Cardiac septum (tissue), 1 donor: ENCODE measurements at places on chromosomes 11 and 22.

DNA sequence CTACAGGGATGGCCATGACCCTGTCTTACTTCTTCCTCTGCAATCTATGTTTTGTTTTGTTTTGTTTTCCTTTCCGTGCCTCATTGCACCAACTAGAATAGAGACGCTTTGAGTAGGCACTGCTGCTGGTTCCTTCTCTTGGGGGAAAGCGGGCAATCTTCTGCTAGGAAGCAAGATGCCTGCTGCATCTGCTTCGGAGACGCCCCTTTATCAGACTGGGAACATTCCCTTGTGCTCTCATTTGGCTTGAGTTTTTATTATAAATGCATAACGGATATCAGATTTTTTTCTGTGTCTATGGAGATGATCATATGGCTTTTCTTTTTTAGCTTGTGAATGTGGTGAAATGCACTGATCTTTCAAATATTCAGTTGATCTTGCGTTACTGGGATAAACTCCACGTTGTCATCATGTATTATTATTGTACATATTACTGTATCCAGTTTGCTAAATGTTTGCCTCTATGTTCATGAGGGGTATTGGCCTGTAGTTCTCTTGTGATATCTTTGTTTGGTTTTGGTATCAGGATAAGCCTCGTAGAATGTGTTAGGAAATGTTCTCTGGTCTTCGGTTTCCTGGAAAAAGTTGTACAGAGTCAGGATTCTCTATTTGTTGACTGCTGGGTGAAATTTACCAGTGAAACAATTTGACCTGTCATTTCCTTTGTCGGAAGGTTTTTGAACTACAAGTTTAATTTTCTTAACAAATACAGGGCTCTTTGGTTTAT lies 23.4 kb upstream of the KRTAP5-6 start:
- no peak for DNase-seq

GRCh38 chr22:50317178-50317577 lies 9.6 kb downstream of the DENND6B start:
- no peak for DNase-seq

DNA sequence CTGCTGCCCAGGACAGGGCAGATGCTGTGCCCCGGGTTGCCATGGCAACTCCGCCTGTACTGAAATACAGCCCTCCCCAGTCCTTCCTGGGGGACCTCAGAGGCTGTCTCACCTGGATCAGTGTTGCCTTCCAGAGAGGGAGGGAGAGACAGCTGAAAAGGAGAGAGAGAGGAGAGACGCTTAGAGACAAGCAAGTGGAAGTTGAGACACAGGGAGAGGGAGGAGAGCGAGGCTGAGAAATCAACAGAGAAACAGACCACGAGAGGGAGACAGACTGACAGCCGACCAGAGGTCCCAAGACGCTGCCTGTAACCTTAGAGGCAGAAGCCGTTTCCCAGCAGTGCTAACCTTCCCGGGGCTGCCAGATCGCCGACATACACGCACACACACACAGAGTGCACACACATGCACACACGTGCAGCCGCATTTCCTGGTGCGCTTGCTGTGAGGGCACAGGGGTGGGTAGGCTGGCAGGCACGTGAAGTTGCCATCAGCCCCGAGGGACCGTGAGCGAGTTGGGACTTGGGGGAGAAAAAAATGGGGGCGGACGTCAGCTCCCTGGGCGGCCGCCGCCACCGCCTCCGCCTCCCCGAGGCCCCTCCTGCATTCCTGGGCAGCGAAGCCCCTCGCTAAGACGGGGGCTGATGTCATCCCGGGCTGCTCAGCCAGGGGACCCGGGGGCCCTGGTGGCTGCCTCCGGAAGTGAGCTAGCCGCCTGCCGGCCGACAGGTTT lies 88.6 kb upstream of the CRYBB3 start:
- no peak for DNase-seq

DNA sequence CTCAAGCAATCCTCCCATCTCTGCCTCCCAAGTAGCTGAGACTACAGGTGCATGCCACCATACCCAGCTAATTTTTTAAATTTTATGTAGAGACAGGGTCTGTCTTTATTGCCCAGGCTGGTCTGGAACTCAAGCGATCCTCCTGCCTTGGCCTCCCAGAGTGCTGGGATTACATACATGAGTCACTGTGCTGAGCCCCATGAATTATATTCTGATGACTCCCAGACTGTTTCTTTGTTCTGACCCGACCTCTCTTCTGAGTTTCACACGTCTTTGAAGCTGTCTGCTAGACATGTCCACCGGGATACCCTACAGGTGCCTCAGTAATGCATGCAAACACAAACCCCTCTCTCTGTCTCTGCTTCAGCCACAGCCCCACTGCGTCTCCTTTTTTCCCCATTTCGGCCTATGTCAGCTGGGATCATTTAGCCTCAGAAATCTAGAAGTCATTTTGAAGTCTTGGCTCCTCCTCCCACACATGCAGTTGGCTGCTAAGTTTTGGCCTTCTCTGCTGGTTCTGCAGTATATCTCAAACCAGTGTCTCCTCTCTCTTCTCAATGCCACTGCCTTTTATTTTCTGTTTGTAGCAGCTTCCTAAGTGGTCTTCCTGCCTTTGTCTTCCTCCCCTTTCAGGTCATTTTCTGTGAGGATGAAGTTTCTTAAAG lies 4.8 kb downstream of the VPS26B start:
- no peak for DNase-seq

- no peak for DNase-seq
Observed at GRCh38 chr22:37109242-37109917, at the start of gene TMPRSS6. TMPRSS6 (minus strand) TSS chr22:37109713; CDS start chr22:37103417, 6,296 bp downstream.

GRCh38 chr11:111718859-111719258 lies 47.3 kb downstream of the PPP2R1B start:
- no peak for DNase-seq

- DNase-seq, result no peak
Observed at GRCh38 chr11:91776655-91777054, 448.0 kb upstream of the FAT3 start.

- no peak for DNase-seq
Observed at GRCh38 chr22:48718818-48719500, 1108.7 kb downstream of the BRD1 start.

- no peak for DNase-seq
Observed at GRCh38 chr11:57069942-57070341, 81.2 kb downstream of the OR5AK2 start.

- DNase-seq, result no peak
Observed at GRCh38 chr11:128219731-128220120, 367.6 kb downstream of the ETS1 start.

GRCh38 chr22:46547179-46547882 lies 9.9 kb upstream of the CELSR1 start:
- DNase-seq, result no peak

- DNase-seq, result no peak
Observed at GRCh38 chr11:118092907-118093571, 6.3 kb upstream of the SMIM35 start.

DNA sequence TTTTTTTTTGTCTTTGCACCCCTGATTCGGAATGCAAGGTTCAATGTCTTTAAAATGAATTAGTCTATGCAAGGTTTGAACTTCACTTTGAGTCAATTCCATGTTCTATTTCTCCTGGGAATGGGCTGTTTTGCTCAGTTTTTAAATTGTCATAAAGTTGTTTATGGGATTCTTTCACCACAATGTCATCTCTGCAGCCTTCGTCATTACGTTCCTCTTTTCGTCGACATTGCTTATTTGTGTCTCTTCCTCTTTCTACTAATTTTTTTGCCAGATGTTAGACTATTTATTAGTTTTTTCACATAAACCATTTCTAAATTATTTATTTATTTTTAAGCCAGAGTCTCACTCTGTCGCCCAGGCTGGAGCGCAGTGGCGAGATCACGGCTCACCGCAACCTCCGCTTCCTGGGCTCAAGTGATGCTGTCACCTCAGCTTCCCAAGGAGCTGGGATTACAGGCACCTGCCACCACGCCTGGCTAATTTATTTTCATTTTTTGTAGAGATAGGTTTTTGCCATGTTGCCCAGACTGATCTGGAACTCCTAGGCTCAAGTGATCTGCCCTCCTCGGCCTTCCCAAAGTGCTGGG lies 7.1 kb upstream of the TNNT3 start:
- no peak for DNase-seq

GRCh38 chr11:46879056-46879585 lies 33.0 kb upstream of the CKAP5 start:
- no peak for DNase-seq

DNA sequence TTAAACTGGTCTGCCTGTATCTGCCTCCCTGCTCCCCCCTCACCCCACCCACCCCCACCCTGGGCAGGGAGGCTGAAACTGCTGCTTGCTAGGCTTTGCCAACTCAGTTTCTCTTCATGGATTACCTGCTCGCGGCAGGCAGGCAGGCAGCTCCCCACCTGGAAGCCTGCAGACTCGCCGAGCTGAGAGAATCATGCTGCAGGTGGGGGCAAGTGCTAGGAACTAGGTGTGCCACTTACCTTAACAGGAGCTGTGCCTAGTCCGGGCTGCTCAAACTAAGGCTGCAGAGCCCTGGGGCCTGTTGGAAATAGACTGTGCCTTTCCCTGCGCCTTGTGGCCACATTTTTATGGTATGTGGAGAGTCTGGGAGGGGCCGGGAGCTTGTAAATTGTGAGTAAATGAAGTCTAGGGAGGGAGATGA lies 30.3 kb downstream of the MARK2 start:
- DNase-seq, result no peak

DNA sequence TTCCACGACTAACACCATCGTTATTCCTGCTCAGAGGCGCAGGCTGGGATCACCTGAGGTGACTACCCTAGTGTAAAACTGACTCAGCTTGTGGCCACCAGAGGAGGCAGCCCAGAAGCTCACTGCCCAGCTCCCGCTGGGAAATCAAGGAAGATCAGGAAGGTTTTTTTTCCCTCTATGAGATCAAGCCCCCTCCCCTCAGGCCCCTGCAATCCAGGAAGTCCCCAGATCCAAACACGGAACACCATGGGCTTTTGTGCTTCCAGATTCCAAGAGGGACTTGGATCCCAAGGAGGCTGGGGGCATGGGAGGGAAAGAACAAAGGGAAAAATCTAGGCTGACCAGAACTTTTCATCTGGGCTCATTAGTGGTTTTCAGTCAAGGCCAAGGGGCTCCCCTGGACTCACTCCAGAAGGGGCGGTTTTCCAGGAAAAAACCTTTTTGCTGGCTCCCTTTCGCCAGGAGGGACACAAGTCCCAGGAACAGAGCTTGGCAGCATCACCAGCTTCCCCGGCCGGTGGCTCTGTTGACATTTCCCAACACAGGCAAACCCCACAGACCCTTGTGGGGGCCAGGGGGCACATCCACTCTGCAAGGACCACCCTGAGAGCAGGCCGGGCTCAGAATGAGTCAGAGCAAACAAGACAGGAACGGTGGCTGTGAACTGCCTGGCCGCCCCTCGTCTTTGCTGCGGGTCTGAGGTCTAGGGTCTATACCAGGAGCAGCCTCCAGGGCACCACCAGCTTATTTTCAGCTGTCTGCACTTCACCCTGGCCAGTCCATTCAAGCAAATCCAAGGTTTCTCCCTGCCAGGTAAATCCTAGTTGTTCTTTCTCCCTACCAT lies 36.8 kb downstream of the MYH9 start:
- no peak for DNase-seq

- no peak for DNase-seq
Observed at GRCh38 chr11:113664069-113664980, 41.8 kb downstream of the TMPRSS5 start.

DNA sequence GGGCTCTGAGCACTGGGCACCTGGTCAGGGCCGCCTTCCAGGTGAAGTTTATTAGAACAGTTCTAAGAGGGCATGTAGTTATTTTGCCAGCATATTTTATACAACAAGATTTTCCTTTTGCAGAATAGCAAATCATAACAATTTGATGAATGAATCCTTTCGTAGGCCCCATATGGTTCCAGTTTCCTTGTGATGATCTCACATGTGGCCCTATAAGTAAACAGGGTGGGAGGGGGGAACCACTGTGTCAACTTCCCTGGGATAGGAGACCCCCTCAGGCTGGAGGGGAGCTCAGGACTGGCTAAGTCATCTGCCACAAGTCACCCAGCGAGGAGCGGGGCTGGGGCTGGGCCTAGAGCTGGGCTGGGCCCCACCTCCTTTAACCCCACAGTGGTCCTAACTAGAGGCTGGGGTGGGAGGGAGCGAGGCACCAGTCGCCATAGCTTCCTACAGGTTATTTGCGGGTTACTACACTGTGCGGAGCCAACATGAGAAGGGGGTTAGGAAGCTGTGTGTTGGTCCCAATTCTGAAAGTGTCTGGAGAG lies 4.2 kb downstream of the FBLN1 start:
- no peak for DNase-seq

DNA sequence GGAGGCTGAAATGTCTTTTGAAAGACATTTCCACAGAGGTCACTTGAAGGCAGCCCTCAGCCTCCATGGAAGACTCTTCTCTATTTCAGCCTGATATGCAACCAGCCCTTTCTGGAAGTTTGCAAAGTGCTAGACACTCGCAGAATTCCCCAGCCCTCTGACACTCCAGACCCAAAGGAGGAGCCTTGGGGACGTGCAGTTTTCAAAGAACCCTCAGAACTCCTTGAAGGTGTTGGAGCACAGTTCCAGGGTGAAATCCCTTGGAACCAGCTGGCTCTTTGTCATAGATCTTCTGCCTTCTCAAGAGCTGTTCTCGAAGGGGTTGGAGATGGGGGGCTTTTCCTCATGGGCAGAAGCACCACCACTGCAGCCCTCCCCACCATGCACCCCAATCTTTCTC lies 19.6 kb downstream of the SPATA19 start:
- DNase-seq, result peak; percentile 36

DNA sequence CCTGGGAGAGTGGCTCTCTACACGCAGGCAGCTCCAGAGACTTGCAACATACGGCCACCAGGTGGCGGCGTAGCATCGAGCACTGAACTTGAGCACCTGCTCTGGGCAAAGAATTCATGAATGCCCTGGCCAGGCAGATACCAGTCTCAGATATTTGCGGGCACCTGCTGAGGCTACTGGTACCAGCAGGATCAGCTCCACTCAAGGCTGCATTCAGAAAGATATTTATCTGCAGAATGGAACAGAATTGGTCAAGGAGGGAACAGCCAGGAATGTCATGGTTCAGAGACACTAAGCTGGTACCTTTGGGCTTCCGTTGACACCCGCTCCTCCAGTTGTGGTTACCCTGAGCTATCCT lies 10.8 kb upstream of the CCDC86 start:
- peak; percentile 91 for DNase-seq

DNA sequence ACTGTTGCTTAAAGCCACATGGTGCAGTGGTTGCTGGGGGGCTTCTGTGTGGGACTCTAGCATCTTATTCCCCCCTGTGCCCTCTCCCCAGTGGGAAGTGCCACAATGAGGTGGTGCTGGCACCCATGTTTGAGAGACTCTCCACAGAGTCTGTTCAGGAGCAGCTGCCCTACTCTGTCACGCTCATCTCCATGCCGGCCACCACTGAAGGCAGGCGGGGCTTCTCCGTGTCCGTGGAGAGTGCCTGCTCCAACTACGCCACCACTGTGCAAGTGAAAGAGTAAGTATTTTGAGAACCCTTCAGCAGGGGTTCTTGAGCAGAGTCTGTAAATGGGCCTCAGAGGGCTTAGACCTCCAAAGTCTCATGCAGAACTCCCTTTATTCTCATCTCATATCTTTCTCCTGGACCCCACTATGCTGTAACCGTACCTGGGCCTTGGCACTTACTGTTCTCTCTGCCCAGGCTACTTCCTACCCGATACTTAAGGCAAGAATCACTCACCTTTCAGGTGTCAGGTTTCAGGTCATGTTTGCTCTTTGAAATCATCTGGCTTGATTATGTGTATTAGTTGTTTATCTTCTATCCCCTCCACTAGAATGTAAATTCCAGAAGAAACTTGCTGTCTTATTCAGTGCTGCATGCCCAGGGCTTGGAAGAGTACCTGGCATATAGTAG lies 32.4 kb downstream of the PIK3IP1 start:
- no peak for DNase-seq

- no peak for DNase-seq
Observed at GRCh38 chr22:37930952-37931440, 22.4 kb downstream of the C22orf23 start.

- DNase-seq, result no peak
Observed at GRCh38 chr11:90309693-90310092, 86.8 kb upstream of the CHORDC1 start.

GRCh38 chr22:42283278-42284201 lies 13.1 kb upstream of the TCF20 start:
- peak; percentile 74 for DNase-seq
